ENCODE measurements at places on chromosomes 6 and 20.
A peak's percentile ranks its signal among the peaks of the same experiment; 100 is the strongest.

GRCh38 chr20:57468523-57469417, 56.2 kb downstream of the CTCFL start:
- DNase-seq: no peak

GRCh38 chr20:49508435-49509199, 26.1 kb upstream of the KCNB1 start:
- DNase-seq: no peak

DNA sequence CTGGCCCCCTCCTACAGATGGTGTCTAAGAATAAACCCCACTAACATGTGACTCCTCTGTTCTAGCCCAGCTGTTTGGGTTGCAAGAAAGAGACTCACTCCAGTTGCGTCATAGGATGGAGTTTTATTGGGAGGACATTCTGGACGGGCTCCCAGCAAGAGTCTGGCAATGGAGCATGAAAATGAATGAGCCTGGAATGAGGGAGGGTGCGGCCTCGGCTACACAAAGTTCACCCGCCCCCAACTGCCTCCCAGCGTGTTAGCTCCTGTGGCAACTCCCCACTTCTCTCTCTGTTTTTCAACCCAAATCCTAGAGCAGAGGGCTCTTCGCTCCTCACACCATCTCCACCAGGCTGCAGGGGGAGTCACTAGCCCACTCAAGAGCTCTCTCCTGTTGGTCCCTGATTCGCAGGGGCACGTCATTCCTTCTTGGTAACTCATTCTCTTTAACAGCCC, 5.1 kb upstream of the ADAM33 start:
- peak; percentile 64 for DNase-seq

GRCh38 chr20:58705208-58705926, 12.8 kb downstream of the NPEPL1 start:
- DNase-seq: no peak

GRCh38 chr6:140499607-140500006, 1125.2 kb upstream of the CITED2 start:
- no peak for DNase-seq

- no peak for DNase-seq
These were observed 2.0 kb upstream of the PLCG1 start for GRCh38 chr20:41135187-41135887.

- no peak for DNase-seq
These were observed 9.7 kb upstream of the LPIN3 start for GRCh38 chr20:41330941-41331340.

GRCh38 chr6:43097098-43097489, 21.0 kb downstream of the PTK7 start:
- no peak for DNase-seq

- DNase-seq: no peak
These were observed 529 bp downstream of the UBE2C start for GRCh38 chr20:45813006-45813340.

DNA sequence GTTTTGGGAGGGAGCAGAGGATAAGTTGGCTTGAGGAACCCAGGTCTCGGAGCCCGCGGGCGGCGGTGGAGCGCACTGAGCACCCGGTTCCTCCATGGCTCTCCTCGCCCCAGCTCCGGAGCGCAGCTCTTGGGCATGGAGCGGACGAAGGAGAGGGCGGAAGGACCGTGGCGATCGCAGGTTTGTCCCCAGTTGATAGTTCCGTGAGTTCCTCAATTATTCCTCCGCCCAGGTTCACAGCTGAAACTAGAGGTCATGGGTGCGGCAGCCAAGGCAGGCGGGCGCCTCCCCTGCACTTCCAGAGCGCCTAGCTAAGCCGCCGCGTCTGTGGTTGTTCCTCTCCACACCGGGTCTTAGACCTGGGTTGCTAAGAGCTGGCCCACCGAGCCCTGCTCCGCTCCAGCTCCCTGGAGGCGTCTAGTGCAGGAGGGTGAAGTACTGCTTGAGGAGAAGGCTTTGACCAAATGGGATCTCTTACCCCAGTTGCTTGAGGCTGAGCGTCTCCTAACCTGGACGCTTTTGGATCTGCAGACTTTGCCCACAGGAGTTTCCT, at the start of gene HTR1B:
HTR1B (minus strand) TSS at position 184 of the 553 bp plus-strand sequence; CDS start at position 96, 88 bp downstream.
- DNase-seq: no peak

DNA sequence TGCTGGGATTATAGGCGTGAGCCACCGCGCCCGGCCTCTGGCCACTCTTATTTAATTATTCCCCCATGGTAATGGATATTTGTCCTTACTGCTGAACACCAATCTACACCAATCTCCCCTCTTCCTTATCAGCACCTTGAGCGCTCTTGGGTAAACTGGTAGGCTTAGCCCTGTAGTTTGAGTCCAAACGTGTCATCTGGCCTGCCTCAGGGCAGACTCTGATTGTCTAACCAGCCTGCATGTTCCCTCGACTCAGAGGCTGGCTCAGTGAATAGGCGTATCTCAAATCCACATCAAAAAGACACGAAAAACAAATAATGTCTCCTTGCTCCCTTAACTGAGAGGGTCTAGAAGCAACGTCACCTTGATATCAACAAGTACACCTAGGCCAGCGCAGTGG, 260.9 kb downstream of the TFAP2C start:
- DNase-seq: no peak

DNA sequence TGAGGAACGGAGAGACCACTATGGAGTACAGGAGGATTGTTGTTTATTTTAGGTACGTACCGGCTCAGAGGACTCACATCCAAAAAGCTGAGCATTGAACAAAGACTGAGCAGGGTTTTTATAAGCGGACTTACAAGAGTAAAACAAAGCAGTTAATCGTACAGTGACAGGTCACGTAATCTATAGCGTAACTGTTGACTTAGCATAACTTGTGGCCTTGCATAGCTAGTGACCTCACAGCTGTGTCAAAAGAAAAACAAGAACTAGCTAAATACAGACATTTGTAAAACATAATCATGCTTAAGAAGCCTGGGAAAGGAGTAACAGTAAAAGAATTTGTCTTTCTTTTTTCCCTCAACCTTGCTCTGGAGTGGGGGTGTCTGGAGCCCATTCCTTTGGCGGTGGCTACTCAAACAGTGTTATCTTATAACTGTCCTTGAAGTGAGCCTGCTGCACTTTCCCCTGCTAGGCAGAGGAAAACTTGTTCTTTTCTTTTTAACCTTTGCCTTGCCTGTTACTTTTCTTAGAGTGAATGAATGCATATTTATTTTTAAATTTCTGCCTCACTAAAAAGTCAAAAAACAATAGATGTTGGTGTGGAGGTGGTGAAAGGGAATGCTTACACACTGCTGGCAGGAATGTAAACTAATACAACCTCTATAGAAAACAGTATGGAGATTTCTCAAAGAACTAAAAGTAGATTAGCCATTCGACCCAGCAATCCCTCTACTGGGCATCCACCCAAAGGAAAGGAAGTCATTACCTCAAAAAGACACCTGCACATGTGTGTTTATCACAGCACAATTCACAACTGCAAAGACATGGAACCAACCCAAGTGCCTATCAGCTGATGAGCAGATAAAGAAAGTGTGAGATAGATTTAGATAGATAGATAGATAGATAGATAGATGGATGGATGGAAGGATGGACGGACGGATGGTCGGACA, 109.0 kb downstream of the TAF4 start:
- no peak for DNase-seq

GRCh38 chr6:5645328-5646290, 361.1 kb downstream of the NRN1 start:
- no peak for DNase-seq

GRCh38 chr20:46990596-46991104, 96.0 kb downstream of the EYA2 start:
- DNase-seq: no peak

- DNase-seq: no peak
These were observed 17.4 kb downstream of the MAPRE1 start for GRCh38 chr20:32837157-32837556.

- no peak for DNase-seq
These were observed 108.0 kb upstream of the PDE7B start for GRCh38 chr6:135743476-135743875.

GRCh38 chr6:15888798-15889772, 226.3 kb upstream of the DTNBP1 start:
- no peak for DNase-seq

GRCh38 chr6:6458172-6458571, 130.3 kb upstream of the LY86 start:
- DNase-seq: no peak

GRCh38 chr6:170402318-170403040, 95.9 kb downstream of the FAM120B start:
- DNase-seq: no peak

- no peak for DNase-seq
These were observed 201.5 kb upstream of the ZNF217 start for GRCh38 chr20:53795170-53795569.

- no peak for DNase-seq
These were observed 3.4 kb downstream of the GJA1 start for GRCh38 chr6:121438869-121439268.

DNA sequence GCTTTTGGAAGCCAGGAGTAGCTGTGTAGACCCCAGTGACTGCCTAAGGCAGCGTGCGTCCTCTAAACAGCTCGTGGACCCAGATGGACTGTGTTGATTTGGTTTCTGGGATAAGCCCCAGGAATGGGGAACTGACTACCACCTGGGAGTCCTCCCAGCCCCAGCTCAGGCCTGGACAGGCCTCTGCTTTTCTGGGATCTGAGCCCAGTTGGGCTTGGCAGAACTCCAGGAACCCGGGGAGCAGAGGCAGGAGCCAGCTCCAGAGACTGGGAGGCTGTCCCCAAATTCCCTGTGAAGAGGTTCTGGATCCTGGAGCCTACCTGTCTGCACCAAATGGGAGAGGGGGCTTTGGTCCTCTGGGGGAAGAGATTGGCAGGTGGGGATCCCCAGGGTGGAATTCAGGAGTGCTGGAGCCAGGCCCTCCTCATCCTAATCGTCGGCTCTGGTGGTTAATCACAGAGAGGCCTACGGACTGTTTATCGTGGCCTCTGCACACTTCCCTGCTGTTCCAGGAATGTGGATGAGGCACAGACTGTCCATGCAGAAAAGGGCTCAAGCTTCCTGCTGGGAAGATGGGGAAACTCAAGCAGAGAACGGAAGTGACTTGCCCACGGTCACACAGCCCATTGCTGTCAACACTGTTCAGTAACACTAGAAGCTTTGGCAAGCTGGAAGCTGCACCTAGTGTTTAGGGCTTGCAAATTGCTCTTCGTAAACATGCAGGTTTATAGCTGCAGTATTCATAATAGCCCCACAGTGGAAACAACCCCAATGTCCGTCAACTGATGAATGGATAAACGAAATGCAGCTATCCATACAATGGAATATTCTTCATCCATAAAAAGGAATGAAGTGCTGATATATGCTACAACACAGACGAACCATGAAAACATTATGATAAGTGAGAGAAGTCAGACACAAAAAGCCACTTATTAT, 100.6 kb downstream of the KCNB1 start:
- DNase-seq: no peak

DNA sequence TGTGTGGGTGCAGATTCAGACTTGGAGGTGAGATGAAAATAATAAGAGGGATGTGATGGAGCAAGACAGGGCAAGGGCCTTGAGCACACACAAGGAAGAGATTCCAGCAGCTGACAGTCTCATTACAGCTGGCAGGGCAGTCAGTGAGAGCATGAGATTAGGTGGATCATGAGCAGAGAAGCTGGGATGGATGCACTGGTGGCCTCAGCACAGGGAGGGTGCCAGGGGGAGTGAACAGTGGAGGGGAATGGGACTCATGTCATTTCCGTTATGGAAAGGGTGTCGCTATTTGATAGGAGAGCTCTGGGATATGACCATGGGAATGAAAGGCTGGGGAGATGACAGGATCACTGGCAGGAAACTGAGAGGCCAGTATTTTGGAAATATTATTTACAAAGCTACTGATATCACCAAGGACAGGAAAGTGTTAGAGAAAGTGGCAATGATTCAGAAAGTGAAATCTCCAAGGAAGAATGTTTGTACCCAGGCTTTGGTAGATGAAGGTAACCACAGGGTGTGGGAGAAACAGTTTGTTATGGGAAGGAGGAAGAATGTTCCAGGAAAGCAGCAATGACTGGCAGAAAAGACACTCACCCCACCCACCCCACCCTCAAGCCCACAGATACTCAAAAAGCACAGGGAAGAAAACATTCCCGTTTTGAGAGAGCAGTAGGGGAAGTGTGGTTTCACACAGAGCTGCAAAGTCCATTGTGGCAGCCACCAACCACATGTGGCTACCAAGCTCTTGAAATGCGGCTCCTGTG, 214.7 kb upstream of the PROKR2 start:
- no peak for DNase-seq

Measured in right renal pelvis (tissue), 4 donors.